ENCODE measurements at places on chromosomes 5 and 9.

- DNase-seq, result no peak
Observed at GRCh38 chr5:95317687-95318086, 32.8 kb upstream of the MCTP1 start.

DNA sequence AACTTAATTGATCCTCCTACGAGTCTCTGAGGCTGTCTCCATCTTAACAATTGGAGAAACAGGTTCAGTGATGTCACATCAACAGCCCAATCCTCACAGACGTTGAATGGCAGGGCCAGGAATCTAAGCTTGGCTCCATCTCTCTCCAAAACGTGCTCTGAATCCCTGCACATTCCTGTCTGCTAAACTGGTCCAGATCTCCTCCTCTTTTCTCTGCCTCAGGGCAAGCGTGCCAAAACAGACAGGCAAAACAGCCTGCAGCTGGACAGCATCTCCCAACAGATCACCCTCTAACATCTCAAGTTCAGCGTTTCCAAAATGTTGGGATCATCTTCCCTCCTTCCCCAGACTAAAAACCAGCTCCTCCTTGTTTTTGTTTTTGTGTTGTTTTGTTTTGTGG, 6.6 kb downstream of the FBP1 start:
- no peak for DNase-seq

DNA sequence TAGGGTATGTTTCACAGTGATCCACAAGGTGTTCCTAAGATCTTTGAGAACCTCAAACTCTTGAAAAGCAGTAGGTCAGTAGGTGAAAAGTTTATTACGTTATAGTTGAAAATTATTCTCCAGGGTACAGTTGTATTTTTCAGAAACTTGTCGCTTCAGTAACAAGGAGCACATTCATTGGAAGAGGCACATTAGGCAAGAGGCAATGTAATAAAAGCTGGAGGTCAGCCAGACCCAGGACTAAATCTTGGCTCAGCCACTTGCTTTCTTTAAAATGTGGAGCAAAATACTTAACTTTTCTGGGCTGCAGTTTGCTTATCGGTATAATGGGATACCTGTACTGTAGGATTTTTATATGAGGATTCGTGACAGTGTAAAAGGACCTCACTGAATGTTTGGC, 45.6 kb downstream of the TLE4 start:
- DNase-seq, result no peak

- no peak for DNase-seq
Observed at GRCh38 chr5:152546493-152546892, 141.4 kb upstream of the NMUR2 start.

DNA sequence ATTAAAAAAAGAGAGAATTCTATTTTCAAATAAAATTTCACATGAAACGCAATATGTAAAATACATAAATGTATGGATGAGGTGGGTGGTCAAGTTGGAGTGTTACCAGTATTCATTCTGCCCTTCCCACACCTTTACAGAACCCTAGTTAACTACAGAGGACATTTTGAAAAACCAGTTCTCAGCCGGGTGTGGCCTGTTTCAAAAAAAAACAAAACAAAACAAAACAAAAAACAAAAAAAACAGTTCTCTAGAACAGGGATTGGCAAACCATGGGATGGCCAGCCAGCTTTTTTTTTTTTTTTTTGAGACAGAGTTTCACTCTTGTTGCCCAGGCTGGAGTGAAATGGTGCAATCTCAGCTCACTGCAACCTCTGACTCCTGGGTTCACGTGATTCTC, 28.4 kb upstream of the HK3 start:
- DNase-seq, result no peak

DNA sequence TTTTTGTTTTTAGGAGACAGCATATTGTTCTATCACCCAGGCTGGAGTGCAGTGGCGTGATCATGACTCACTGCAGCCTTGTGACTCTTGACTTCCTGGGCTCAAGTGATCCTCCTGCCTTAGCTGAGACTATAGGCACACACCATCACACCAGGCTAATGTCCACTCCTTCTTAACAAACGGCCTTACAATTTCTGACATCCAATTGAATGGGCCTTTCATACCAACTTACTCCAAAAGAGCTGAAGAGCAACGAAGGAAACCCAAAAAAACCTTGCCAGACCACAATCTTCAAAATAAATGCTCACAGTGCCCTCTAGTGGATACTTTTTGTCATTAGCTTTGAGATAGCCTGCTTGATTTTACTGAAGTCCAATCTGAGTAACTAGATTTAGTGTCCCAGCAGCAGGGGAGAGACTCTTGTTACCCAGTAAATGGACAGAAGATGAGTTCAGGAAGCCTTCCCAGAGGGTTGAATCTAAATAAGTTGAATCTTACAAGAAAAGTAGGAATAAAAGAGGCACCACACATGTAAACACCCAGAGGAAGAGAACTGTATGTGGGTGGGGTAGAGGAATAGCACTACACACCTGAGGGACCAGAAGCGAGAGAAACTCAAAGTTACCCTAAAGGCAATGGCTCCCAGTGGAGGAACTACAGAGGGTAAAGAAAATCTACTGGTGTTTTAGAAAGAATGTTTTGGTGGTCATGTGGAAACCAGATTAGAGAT, 9.3 kb downstream of the ZNF622 start:
- peak; percentile 81 for DNase-seq

- no peak for DNase-seq
Observed at GRCh38 chr9:78919701-78920100, 622.8 kb downstream of the PSAT1 start.

DNA sequence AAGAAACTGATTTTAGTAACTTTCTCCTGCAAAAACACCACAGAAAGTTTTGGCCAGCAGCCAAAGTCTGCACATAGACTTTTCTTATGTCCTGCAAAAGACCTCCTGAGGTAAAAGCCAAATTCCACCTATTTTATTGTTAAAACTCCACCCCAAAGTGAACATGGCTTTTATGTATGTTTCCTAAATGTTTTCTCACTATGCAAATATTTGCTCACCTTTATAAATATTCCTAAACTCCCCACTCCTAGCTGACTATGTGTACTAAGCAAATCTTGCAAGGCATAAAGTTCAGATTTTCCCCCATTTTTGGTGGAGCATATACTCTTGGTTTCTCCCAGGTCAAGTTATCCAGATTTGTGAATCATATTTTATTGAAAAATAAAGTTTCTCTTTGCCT, 446.2 kb downstream of the DNAH5 start:
- no peak for DNase-seq

GRCh38 chr5:57685516-57686255, 203.1 kb upstream of the ACTBL2 start:
- peak; percentile 78 for DNase-seq

DNA sequence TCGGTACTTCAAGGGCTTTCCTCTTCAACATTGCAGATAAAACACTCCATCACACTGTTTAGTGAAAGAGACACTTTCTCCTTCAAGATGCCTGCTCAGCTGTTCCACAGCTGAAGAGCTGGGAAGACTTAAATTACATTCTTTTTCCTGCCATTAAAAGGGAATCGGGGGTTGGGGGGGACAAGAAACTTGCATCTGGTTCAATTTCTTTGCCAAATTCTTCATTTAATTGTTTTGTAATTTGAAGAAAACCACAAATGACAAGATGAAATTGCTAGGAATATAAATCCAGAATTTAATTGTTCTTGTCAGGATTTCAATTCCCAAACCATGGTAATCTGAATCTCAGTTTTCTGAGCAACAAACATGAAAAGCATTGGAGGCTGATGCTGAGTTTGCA, 478.3 kb downstream of the EBF1 start:
- DNase-seq, result no peak

DNA sequence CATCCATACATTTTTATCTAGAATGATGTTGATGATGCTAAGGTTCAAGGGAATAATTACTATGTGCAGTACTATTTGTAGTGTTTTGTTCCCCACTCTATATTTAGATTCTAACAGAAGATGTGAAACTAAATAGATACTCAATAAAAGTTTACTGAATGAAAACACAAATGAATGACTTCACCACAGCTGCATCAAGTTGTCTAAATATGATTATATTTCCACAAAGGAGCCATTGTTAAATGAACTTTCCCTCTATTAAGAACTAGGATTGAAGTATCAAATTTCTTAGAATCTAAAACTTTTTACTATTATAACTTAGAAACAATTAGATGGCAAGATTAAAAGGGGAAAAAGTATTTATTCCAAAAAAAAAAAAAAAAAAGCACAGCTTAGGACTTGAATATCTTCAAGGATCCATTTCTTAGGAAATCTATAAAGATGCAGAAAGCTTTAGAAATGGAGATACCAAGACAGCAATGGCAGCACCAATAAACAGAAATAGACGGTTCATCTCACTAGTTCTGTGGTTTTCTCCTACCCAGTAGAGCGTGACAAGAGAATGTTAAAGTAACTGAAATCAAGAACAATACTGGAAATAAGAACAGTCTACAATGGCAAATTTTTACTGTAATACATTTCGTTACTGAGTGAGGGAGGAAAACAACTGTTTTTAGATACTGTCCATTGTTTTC, 347.6 kb downstream of the EBF1 start:
- DNase-seq, result no peak

DNA sequence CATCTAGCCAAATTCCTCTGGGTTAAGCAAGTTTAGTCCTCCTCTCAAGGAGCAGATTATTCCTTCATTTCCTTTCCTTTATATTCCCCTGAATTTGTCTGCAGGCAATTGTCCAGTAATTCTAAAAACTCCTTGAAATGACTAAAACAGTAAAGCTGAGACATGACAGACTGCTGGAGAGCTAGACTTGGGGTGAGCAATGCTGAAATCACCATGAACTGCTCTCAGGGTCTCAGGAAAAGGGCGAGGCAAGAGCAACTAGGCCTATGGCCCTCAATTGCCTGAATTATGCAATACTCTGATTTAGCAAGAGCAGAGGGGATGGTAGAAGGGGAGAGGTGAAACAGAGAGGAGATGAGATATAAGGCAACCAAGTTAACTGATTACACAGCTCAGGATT, 172.9 kb upstream of the NREP start:
- DNase-seq, result no peak

- no peak for DNase-seq
Observed at GRCh38 chr9:5509573-5509972, 758 bp upstream of the PDCD1LG2 start.

DNA sequence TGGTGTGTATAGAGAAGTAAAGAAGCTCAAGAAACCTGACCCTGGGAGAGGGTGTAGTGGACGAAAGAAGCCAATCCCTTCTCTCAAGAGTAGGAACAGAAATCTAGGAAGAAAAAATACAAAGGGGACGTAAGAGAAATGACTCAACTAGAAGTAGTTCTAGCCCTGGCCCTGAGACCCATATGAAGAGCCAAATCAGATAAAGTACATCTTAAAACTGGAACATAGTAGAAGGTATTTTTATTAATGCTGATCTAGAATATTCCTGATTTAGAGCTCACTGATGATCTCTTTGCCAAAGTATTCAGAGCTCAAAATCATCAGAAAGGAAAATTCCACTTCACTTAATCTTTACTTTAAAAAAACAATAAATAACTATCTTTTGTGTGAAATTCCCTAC, 184.8 kb downstream of the MLLT3 start:
- DNase-seq, result no peak

GRCh38 chr9:79292731-79293280, 279.0 kb upstream of the TLE4 start:
- DNase-seq, result peak; percentile 4

GRCh38 chr9:125889112-125889475, 141.9 kb downstream of the PBX3 start:
- peak; percentile 75 for DNase-seq

DNA sequence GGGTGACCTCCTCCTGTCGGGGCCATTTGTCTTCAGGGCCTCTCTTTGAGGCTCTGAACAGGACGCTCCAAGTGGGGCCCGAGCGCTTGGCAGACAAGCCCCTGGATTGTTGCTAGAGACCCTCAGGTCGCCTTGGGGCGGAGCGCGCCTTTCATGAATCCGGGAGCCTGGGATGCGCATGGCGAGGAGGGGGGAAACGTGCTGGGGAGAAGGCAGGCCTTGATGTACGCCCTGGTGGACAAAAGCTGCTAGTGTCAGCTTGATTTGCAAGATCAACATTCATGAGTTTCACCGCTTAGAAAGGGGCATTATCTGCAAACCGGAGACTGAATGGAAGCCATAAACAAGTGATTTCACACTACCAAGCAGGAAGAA, 226.3 kb downstream of the SMARCA2 start:
- DNase-seq, result peak; percentile 80

DNA sequence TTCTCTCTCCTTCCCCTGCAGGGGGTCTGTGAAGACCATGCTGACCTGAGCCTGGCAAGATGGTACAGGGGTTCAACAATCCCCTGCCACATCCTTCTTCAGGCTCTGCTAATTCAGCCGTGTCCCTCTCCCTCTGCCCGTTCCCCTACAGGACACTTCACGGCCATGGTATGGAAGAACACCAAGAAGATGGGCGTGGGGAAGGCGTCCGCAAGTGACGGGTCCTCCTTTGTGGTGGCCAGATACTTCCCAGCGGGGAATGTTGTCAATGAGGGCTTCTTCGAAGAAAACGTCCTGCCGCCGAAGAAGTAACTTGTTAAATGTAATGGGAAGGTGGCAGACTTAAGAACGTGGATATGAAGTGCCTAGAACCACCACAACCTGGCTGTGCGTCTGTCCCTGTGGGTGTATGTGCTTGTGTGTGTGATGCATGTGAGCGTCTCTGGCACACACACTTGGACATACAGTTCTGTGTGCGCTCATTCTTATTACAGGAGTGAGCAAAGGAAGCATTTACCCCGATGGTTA, 6.9 kb upstream of the CCIN start:
- no peak for DNase-seq

Measured in NCI-H82 (cell line).